ENCODE measurements at places on chromosomes 4 and X. TPM values are rescaled to one million over a fixed set of nuclear protein-coding genes. Genes with fewer than 3 reads are reported as not detected.

SOX3 gene
- not detected for total RNA-seq

BMPR1B gene
- total RNA-seq, result not detected

GRCh38 chr4:15521442-15522039 is 51.9 kb downstream of the CC2D2A start:
- DNase-seq, result no peak

DNA sequence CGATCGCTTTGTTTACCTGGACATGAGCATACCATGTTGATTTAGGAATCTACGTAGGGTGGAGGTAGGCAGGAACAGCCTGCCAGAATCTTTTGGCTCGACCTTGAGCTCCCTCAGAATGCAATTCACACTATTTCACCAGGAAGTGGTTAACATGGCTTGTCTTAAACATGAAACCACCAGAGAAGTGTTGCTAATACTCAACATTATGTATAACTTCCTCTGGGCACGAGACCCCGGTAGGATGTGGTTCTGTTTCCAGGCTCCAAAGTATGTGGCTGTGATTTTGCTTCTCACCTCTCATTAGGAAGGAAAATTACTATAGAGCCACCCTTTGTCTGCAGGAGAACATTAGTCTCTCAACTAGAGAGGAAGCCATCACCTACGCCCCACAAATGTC is 59.0 kb upstream of the VCX3B start:
- no peak for DNase-seq

DNA sequence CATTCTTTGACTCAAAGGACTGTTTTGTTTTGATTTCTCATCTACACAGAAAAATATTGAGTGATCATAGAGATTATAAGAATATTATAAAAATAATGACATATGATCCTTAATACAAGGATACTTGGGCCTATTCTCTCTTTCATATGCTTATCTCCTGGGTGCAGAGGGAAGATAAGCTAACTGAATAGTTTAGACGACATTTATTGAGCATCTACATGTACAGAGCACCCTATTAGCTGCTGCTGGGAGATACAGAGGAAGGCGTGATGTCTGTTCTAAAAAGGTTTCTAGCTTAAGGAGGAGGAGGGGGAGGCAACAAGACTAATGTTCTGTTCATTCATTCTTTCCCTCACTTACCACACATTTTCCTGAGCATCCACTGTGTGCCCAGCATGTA is 106.8 kb downstream of the HDAC8 start:
- no peak for DNase-seq
